ENCODE measurements at places on chromosomes 2 and 18.

DNA sequence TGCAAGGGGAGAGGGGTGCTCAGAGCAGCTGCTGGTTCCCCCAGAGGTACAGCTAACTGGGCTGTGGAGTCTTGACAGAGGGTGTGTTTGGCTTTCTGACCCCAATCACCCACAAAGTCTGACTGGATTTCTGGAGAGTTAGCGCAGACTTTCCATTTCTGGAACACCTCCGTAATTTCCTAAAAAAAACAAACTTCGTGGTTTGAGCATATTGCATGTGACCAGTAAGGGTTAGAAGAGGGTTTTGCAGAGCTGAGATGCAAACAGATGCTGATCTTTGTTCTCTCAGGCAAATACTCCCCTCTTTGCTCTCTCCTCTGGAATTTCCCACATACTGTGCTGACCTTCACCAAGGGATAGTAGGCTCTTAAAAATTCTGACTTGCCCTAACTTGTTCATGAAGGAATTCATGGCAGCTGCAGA is 44.5 kb upstream of the TMEM247 start:
- no peak for DNase-seq

GRCh38 chr2:210616074-210616473 is 59.7 kb downstream of the CPS1 start:
- DNase-seq, result no peak

DNA sequence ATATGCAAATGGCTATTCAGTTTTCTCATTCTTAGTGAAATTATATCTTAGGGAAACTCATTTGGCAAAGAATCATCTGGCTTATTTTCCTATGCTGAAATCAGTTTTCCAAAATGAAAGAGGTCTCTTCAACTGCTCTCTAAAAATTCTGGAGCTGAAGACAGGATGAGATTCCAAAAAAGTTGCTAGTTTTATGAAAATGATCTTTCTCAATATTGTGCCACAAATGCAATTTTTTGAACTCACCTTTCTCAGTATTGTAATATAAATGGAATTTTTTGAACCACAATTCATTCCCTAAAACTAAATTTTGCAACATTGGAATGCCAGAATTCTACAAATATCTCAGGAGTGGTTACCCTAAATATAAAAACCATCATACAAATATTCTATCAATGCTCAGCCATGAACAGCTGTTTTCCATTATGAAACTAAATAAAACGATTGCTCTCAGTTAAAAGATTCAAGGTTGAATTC is 147.7 kb upstream of the PKDCC start:
- no peak for DNase-seq

- peak; percentile 1 for DNase-seq
Observed at GRCh38 chr2:112582314-112582746, 2.1 kb upstream of the CHCHD5 start.

DNA sequence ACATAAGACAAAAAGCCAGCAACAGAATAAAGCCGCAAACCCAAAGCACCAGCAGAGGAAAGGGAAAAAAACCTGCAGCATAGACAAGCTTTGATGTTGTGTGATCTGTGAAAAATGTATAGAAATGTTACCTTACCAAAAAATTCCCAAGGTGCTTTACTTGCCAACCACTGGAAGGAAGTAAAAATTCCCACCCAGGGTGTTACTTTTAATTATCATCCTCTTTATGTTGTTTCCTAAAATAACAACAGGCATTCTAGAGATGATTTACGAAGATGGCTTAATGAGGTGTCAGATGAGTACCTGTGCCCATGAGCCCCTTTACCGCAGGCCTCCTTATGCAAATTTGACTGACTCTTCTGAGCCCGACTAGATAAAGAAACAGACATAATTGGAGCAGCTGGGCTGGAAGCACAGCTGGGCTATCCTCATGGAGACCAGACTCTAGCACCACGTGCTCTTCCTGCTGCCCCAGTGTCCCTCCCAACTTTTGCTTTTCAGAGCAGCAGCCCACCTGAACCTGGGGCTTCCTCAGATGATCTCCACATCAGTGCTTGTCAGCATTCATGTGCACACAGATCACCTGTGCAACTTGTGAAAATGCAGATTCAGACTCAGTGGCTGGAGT is 41.5 kb downstream of the SRSF7 start:
- no peak for DNase-seq

- no peak for DNase-seq
Observed at GRCh38 chr18:78913395-78913794, 66.2 kb upstream of the SALL3 start.

DNA sequence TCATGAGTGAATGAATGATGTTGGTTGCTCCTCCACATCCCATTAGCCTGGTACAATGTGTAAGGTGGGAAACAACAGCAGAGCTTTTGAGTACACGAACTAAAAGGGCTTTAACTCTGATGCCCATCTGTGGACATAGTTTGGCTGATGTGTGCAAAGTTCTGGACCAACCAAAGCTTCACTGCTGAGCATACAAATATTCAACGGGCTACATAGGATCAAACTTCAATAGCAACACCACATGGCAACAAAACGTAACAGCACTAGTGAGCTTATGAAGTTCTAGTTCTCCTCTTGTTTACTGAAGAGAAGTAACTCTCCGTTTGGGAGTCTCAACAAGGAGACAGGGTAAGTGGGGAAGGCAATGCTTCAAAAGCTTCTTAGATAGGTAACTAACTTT is 20.4 kb downstream of the STAM2 start:
- no peak for DNase-seq

- no peak for DNase-seq
Observed at GRCh38 chr2:3547915-3548314, 10.2 kb downstream of the RNASEH1 start.

DNA sequence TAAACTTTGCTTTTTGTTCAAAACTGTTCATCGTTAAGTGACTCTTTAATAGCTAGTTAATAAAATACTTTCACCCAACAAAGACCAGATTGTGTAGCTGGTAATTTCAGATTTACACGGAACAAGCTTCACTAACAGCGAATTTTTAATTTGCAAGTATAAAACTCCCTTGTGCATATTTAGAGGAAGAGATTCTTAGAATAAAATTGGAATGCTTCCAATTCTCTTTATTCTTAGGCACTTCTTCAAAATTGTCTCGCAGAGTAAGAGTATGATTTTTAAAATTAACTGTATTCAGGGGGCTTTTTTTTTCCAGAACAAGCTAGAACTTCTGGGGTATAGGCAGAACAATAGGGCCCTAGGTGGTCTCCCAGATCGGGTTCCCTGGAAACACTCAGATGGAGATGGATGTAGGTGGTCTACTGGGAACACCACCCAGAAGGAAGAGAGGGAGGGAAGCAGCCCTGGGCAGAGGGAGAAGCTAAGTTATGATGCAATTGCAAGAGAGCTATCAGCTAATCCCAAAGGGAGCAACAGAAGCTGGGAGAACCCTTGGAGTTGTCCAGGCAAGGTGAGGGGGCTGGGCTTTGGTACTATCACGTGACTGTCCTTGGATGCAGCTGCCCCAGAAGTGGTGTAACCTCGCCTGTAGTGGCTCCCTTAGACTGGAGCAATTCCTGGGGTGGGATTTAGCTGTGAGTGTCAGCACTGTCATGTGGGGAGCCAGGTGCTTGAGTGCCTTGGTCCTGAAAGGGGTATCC is 151.7 kb upstream of the ASB18 start:
- DNase-seq, result no peak

DNA sequence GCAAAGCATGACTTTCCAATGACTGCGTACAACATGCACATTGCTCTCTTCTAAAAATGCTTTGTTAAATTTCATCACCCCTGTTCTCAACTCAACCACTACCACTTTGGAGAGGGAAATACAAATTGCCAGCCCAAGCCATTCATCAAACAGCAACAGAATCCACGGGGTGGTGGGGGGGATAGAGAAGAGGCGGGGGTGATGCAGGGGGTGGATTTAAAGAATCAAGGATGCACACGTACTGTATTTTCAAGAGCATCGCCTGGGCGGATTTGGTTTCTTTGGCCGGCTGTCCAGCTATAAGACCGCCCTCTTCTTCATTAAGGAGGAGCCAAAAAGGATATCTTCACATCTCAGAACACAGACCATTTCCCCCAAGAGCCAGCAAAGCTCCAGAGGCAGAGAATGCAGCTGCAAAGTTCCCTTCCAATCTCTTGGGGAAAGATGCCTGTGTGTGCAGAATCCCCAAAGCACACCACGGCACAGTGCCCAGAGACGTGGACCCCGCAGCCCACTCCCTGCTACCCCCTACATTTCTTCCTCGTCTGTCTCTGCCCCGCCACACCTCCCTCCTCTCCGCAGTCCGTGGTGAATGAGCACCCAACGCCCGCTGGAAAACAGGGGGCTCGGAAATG is 977 bp downstream of the SLC8A1 start:
- DNase-seq, result peak; percentile 26
